SIG-M5 (cell line): ENCODE measurements at places on chromosomes 2 and 18.

DNA sequence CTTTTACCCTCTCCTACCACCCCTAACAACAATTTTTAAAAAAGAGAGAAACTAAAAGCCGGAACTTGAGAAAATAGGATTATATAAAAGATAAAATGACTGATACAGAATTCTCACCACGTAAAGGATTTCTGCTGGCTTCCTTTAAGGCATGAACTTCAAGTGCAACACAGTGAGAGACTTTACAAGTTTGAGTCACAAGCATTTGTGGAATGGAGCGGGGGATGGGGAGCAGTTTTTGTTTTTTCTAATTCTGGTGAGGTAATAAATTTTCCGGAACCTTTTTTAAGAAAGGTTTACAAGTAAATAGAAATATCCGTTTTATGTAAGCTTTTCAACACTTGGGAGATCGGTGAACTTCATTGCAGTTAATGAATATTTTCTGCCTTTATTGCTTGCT lies 1.8 kb upstream of the CDH2 start:
- DNase-seq = no peak

- DNase-seq = no peak
Measured at GRCh38 chr2:23411752-23412431, 26.9 kb downstream of the KLHL29 start.

GRCh38 chr18:79322441-79322840 lies 73.3 kb upstream of the NFATC1 start:
- no peak for DNase-seq

GRCh38 chr2:181656450-181657291 lies at the start of gene CERKL:
Gene CERKL, minus strand, starts transcription at chr2:181657105. Its CDS starts 99 bp downstream, at chr2:181657006.
- no peak for DNase-seq

DNA sequence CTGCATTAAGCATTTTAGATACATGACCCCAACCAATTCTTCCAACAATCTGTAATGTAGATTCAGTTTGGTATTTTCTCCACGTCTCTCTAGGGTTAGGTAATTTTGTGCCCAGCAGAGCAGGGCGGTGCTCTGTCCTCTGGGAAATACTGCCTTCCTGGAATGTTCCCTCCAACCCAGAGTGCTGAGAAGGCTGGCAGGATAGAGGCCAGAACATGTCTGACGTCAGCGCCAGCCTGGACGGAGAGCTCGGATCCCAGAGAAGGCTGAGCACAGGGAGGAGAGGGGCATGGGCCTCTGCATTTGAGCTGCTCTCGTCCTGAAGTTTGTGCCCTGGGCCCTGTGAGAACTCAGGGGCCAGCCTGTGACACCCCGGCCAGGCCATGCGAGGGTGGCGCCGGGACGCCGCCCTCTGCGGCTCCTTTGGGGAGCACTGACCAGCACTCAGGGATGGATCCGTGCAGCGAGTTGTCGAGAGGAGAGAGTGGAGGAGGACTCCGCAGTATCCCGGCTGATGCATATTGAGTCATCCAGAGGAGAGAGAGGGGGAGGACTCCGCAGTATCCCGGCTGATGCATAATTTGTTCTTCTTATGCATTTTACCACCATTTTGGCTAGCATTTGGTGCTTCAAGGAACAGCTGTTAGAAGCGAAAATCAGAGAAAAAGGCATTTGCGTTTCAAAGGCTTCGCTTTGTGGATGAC lies 80.0 kb upstream of the PXDN start:
- DNase-seq = no peak

GRCh38 chr18:8373486-8373885 lies 235.8 kb upstream of the RAB12 start:
- no peak for DNase-seq

- no peak for DNase-seq
Measured at GRCh38 chr2:153227981-153228380, 250.6 kb downstream of the RPRM start.

GRCh38 chr2:241854342-241855244 lies 4.1 kb downstream of the PDCD1 start:
- DNase-seq = no peak

- DNase-seq = no peak
Measured at GRCh38 chr2:144358979-144359541, 160.9 kb downstream of the ZEB2 start.

- DNase-seq = no peak
Measured at GRCh38 chr2:12074126-12074844, 327.9 kb downstream of the LPIN1 start.

DNA sequence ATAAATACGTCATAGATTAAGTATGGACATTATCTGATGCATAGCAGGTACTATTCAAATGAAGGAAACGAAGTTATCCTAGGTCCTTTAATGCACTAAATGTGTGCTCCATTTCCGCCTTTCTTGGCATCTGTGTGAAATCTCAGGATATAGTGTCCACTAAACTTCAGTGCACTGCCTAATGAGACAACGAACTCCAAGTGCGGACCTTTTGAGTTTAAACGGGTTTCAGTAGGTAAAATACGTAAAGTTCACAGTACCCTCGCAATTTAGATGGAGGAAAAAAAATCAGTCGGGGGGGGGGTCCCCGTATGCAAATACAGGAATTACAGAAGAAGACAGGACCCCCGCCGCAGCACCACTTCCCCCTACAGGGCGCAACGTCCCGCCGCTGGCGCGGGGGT lies 729 bp upstream of the REL start:
- no peak for DNase-seq

GRCh38 chr2:63124218-63124617 lies 73.6 kb downstream of the OTX1 start:
- peak; percentile 9 for DNase-seq

- no peak for DNase-seq
Measured at GRCh38 chr2:74233648-74234047, 35.2 kb downstream of the MTHFD2 start.

DNA sequence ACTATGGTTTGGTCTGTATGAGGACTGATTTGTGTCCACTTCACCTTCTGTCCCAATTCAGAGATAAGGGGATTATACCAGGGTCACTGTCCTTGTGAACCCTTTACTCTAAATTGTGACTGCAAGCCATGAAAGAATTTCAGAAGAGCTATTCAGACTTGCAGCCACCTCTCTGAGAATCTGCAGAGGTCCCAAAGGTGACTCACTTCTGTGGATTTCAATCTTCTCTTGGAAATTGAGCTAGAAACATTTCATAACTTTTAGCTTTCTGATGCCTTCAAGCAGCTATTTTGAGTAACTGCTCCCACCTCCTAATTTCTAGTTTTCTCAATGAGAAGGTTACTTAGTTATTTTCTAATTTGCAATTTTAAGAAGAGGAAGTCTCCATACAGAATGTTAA lies 1242.4 kb upstream of the ACVR2A start:
- DNase-seq = no peak

GRCh38 chr2:194004590-194005206 lies 1652.3 kb upstream of the SLC39A10 start:
- DNase-seq = no peak

DNA sequence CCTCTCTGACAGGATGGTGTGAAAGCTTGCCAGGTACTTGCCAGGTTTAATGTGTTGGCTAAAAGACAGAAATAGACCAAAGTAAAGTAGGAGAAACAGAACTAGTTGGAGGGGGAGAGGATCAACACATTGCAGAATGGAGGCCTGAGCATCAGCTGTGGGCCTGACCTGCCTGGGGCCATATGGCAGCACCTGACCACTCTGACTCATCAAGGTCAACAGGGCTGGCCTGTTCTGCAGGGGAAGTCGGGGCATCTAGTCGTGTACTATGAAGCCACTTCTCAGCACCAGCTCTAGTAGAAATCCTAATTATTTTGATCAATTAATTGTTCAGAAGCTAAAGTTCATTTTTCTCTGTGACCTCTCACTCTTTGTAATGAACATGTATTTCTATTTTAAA lies 35.8 kb upstream of the NOSTRIN start:
- DNase-seq = no peak

DNA sequence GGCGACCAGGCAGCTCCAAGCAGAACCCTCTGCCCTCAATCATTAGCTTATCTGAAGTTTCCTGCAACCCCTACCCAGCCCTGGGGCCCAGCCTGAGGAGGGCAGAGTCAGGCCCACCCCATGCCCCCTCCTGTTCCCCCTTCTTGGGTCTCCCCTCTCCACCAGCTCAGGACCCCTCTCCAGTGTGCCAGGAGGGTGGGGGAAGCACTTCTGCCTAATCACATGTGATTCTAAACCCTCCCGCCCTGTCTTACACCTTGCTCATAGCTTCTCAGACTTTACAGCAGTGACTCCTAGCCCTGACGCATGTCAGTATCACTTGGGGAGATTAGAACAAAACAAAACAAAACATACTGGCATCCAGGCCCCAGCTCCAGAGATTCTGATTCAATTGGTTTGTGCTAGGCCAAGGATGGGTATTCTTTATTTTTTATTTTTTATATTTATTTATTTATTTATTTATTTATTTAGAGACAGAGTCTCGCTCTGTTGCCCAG lies 42.5 kb upstream of the ASAP2 start:
- no peak for DNase-seq

- no peak for DNase-seq
Measured at GRCh38 chr2:30436859-30437435, 10.1 kb upstream of the LCLAT1 start.

- no peak for DNase-seq
Measured at GRCh38 chr18:58095655-58096054, 51.6 kb downstream of the NEDD4L start.

DNA sequence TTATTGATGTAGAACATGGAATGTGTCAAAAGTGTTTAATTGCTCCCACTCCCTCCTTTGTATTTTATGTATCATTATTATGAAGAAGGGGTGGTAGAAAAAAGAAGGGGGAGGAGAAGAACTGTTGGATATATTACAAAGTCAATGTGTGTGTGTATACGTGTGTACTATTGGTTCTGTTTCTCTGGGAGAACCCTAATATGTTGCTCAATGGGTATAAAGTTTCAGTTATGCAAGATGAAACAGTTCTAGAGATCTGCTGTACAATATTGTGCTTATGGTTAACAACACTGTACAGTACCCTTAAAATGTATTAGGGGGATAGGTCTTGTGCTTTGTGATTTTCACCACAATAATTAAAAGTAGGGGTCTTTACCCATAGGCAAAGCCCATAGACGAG lies 58.1 kb upstream of the ZC3H15 start:
- DNase-seq = no peak

- DNase-seq = no peak
Measured at GRCh38 chr18:40292985-40293710, 1661.9 kb upstream of the PIK3C3 start.

DNA sequence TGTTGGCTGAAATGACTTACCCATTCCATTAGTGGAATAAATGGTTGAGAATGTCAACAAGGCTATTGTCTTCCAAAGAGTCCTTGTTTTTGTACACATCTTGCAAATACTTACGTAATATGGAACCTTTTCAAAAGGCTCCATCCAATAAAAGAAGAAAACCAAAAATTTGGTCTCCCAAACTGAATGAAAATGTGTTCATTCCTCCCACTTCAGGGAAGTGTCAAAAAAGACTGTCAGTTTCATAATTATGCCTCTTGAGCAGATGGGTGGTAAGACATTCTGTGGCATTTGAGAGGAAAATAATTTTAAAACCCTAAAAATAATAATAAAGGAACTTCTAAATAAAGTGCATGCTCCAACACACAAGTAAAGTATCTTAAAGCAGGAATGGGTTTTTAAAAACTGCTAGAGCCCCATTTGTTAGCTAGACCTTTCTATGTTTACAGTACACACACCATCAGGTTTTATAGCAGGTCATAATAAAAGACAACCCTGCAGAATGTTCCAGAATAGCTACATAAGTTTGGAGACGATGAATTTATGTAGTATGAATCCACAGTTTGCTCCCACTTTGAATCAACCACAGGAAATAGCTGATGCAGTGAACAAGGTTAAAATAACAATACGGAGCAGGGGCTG lies 843.7 kb downstream of the LRRTM4 start:
- no peak for DNase-seq

GRCh38 chr18:79634593-79635426 lies 44.8 kb upstream of the CTDP1 start:
- no peak for DNase-seq

- no peak for DNase-seq
Measured at GRCh38 chr2:240946046-240946445, 39.9 kb downstream of the CROCC2 start.

DNA sequence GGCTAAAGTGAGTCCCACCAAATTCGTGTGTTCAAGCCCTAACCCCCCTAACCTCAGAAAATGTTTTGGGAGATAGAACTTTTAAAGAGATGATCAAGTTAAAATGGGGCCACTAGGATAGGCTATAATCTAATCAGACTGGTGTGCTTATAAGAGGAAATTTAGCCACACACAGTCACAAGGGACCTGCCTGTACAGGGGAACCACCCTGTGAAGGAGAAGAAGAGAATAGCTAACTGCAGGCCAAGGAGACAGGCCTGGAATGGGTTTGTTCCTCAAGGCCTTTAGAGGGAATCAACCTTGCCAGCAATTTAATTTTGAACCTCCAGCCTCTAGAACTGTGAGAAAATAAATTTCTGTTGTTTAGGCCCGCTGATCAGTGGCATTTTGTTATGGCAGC lies 36.0 kb upstream of the TANK start:
- DNase-seq = no peak

GRCh38 chr2:182628916-182629315 lies 87.1 kb upstream of the DNAJC10 start:
- DNase-seq = no peak

- no peak for DNase-seq
Measured at GRCh38 chr2:3986063-3986462, 282.7 kb downstream of the DCDC2C start.

- DNase-seq = no peak
Measured at GRCh38 chr2:207510148-207510547, 19.6 kb upstream of the CREB1 start.

- no peak for DNase-seq
Measured at GRCh38 chr2:40102447-40102846, 323.4 kb upstream of the THUMPD2 start.

- no peak for DNase-seq
Measured at GRCh38 chr18:45730832-45731575, 7.0 kb downstream of the SLC14A1 start.

- DNase-seq = no peak
Measured at GRCh38 chr18:62498616-62499262, 24.1 kb upstream of the ZCCHC2 start.

DNA sequence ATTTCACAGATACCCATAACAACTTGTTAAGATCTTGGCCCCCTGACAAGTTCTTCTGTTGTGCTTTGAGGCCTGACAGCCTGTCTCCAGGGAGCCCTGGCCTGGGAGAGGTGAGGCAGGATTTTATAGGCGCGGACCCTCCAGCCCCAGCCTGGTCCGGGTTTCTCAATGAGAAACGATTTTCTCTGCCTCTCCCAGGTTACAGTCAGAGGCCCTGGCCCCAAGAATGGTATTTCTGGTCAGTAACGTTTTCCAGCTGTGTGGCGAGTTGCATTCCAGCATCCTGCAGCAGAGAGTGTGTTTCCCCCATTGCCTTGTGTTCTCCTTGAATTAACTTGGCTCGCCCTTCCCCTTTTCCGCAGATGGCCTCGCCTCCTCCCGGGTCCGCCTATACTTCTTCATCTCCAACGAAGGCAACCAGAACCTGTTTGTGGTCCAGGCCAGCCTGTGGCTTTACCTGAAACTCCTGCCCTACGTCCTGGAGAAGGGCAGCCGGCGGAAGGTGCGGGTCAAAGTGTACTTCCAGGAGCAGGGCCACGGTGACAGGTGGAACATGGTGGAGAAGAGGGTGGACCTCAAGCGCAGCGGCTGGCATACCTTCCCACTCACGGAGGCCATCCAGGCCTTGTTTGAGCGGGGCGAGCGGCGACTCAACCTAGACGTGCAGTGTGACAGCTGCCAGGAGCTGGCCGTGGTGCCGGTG lies 3.0 kb downstream of the INHBB start:
- no peak for DNase-seq
